GM04504 (cell line): ENCODE measurements at places on chromosomes 4 and X.

DNA sequence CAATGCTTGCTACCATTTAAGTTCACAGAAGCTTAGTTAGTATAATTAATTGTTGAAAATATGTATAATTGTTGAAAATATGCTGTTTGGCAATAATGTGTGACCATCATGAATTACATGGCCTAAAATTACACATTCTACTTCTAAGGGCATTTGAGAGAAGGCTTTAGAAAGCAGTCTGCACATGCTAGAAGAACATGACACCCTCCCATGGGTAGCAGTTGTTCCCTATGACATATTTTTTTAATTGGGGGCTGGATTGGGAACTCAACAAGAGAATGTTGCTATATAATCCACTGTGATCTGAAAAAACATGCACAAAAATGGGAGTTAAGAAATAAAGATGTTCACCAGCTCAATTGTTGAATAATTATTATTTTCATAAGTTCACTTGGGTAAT is 331.4 kb downstream of the ARHGAP24 start:
- no peak for DNase-seq

GRCh38 chrX:46561824-46562657 is 11.5 kb upstream of the CHST7 start:
- DNase-seq, result no peak

- DNase-seq, result no peak
These were observed 381.2 kb downstream of the STPG2 start for GRCh38 chr4:97762115-97762512.

DNA sequence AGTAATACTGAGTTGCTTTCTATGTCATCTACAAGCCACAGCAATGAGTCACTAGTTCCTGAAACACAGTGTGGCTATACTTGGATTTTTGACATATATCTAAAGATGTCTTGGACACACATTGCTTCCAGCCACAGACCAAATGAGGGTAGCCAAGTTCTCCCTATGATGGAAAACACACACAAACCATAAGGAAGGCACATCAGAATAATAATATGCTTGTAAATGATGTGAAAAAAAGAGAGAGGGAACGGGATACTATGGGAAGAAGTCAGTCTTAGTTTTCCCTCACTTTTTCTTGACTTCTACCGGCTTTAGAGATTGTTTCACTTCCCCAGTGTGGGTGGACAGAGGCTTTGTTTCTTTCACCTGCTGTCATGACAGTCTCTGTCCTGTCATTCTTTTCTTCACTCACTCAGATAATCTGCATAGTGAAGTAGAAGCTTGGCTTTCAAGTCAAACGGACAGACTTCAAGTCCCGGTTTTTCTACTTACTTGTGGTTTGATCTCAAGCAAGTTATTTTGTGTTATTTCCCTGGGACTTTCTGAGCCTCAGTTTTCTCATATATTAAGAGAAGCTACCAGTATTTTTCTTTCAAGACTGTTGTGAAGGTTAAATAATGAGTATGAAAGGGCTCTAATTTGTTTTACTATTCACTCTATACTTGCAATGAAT is 34.7 kb downstream of the P2RY10 start:
- no peak for DNase-seq
